ENCODE measurements at places on chromosomes 2 and 18.

DNA sequence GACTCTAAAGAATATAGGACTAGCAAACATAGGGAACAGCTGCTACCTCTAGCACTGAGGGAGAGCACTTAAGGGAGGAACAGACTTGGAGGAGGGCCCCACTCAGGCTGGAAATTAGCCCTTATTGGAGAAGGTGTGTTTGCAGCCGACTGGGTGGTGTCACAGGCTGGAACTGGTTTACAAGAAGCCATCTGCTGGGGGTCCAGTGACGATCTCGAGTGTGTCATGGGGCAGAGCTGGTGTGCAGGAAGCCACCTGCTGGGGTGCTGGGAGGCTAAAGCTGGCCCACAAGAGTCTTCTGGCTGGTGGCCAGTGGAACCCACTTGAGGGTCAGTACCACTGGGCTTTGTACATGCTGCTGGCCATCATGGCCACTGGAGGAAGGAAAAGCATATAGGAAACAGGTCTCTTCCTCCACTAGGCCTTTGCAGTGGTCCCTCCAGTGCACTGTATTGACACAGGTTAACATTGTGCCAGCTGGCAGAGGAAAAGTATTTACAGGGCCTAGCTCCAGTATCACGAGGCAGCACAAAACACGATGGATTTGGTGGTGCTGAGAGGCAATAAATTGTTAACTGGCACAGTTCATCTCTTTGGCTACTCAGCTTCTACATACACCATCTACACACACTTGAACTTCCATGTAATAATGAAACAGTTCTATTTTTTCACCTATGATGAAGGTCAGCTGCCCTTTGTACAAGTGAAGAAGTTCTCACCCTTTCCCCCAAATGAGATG, 43.6 kb downstream of the MAP3K20 start:
- DNase-seq, result no peak

- no peak for DNase-seq
Observed at GRCh38 chr2:65228263-65228750, 676 bp downstream of the ACTR2 start.

DNA sequence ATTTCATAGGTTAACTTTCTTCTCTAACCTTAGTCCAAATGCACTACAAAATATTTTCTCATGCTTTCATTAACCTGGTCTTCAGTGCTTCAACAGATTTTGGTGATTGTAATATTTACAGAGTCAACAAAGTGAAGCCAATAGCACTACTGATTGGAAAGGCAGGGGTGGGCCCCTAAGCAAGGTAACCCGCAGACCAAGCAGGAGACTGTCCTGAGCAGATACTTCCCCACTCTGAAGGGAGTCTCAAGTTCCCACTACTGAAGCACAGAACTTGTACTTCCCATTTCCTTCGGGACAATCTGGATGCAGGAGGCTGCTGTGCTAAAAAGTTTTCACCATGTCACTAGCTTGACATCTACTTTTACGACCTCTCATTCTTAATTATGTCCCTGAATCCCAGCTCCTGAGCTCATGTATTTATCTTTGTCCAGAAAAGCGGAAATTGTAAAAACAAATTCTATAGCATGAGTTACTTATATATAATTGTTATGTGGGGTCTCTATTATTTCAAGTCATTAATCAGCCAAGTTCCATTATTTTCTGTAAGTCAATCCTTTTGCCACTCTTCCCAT, 311.6 kb upstream of the REV1 start:
- DNase-seq, result no peak

DNA sequence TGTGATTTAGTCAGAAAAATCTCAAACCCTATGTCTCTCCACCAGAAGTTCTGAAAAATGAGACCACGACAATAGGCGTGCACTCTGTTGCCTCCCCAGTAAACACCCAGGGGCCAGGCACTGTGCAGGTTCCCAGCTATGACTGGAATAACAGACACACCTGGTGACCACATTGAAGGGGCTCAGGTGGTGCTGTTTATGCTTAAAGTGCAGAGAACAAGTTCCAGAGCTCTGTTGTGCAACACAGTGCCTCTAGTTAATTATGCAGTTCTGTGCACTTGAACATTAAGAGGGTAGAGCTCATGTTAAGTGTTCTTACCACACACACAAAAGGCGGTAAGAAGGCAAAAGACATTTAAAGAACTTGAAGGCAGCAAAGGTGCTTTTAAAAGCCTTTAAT, 52.6 kb upstream of the AFF3 start:
- no peak for DNase-seq

DNA sequence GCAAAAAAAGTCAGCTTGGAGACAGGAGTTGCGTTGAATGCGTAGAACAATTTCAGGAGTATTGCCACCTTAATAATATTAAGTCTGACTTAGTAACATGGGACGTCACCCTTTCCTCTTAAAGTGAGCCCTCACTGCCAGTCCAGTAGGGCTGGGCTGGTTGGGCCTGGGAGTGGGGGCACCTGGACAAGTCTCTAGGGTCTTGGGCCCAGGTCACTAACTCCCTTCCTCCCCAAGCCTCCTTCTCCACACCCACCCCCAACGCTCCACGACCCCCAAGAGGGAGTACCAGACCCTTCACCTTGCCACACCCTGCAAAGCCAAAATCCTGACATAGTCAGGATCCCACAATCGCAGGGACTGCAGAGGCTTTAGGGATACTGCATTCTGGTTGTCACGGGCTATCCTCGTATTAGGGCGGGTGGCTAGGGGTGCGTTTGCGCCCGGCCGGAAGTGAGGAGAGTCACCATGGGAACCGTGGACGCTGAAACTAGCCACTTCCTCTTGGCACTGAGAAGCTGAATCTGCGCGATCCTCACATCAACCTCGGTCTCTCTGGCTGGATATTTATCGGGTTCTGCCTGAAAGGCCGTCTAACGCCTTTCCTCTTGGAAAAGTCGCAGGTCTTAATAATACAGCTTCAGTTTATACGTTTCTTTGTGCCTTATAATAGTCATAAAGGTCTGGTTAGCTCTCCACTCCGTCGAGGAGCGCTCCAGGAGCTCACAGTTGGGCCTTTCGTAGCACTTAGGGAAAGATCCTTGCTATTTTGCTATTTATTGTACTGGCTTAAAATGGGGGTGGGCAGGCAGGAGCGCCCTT, 10.3 kb upstream of the CXXC1 start:
- peak; percentile 79 for DNase-seq

DNA sequence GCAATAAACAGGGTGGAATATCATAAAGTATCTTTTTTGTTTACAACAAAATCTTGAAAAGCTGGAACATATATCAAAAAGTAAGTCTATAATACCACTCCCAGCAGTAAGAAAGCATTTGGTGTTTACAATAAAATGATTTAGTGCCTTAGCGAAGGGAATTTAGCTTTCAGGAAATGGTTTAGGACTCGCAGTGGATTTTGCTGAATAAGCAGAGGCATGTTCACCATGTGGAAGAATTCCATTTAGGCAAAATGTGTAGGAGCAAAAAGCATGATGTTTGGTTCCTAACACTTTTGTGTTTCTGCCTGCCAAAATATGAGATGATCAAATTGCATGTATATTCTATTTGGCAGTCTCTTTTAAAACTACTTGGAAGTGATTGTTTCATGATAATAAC, 163.6 kb downstream of the AGPS start:
- DNase-seq, result no peak

GRCh38 chr18:46555213-46555612, 101.8 kb downstream of the LOXHD1 start:
- no peak for DNase-seq

GRCh38 chr2:185335879-185336278, 402.7 kb upstream of the FSIP2 start:
- no peak for DNase-seq

GRCh38 chr2:119960821-119961220, 52.1 kb upstream of the EPB41L5 start:
- peak; percentile 13 for DNase-seq

DNA sequence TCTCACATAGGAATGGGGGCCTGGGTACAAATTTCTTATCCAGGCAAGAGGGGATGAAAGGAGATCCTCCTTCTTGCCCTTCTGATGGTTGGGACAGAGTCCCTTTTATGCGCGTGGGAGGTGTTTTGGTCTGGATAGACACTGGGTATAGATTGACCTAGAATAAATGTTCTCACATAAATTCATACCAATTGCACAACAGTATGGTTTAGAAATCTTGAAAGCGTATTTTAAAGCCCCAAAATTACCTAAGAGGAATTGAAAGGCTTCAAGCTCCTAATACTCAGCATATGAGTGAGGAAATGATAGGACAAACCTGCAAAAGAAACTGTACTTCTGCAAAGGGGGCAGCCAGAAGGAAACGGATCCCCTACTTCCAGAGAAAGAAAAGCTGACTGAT, 2.6 kb upstream of the BCL2 start:
- DNase-seq, result no peak

DNA sequence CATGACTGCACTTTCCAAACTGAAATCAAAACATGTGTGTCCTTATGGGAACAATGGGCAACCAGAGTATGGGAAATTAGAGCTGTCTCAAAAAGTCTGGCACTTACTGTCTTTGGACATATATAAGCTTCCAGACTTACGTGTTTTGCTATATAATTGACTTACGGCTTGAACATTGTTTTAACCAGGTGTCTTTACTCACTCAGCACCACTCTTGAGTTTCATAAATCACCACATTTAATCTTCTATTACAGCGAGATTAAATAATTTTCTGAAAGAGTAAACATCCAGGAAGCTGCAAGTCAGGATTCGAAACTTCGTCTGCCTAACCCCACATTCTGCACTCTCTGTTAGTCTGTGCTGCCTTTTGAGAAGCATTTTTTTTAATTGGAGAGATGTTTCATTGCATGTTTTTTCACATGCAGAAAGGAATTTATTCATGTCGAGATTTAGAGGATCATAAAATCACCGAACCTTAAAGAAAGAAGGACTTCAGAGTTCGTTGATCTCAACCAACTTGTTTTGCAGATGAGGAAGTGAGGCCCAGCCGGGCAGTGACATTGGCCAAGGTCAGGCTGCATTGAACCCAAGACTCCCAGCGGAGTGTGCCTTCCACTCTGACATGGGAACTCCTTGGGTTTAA, 137.3 kb downstream of the SETBP1 start:
- DNase-seq, result no peak

DNA sequence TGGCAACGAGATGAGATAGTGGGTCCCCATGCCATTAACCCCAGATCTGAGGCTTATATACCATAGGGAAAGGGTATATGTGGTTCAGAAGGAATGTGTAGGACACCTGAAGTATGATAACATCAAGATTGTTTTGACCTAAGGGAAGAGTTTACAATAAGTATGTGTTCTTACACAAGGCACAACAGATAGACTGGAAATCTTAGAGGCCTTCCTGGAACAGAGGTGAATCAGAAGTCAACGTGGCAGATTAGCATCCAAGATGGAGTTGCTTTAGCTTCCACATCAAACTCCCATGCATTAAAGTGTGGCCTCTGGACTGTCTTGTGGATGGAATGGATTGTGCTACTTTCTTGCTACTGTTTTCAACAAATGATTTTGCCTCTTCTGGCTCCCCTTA, 116.6 kb upstream of the NT5C1B start:
- no peak for DNase-seq

DNA sequence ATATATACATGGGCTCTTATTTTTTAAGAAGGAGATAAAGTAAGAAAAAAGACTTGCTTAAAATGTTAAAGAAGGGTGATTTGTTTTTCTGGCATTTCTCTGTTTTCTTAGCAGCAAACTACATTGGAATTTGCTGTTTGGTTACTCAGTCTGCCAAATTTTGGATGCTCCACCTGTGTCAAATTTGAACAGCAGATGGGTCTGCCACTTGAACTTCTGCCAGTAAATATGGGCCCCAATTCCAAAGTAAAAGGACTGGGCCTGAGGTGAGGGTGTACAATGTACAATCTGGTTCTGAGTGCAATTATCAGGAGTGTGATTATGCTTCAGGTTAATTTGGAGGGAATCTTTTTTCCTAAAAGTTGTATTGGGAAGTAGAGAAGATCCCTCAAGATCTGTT, 794.5 kb downstream of the DSC3 start:
- DNase-seq, result no peak

- DNase-seq, result peak; percentile 87
Observed at GRCh38 chr18:3261373-3262233, at the start of gene MYL12B. TSS of gene MYL12B (plus strand) at chr18:3262133. CDS start at chr18:3272899, 10,766 bp downstream.

DNA sequence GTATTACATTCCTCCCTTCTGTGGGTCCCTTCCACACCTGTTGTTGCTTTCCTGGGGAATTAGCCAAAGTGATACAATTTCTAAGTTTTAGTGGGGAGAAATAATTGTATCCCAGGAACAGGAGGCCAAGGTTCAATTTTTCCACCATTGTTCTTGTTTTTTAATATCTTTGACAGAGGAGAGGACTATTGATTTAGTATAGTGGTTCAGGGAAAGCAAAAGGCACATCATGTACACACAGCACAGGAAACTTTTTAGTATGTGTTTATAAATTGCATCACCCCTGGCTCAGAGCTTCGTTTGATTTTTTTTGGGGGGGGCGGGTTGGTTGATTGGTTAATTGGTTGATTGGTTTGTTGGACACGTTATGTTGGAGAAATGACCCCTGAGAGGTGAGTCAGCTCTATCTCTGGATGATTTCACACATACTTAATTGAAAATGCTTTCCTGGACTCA, 431.6 kb downstream of the PID1 start:
- DNase-seq, result no peak

DNA sequence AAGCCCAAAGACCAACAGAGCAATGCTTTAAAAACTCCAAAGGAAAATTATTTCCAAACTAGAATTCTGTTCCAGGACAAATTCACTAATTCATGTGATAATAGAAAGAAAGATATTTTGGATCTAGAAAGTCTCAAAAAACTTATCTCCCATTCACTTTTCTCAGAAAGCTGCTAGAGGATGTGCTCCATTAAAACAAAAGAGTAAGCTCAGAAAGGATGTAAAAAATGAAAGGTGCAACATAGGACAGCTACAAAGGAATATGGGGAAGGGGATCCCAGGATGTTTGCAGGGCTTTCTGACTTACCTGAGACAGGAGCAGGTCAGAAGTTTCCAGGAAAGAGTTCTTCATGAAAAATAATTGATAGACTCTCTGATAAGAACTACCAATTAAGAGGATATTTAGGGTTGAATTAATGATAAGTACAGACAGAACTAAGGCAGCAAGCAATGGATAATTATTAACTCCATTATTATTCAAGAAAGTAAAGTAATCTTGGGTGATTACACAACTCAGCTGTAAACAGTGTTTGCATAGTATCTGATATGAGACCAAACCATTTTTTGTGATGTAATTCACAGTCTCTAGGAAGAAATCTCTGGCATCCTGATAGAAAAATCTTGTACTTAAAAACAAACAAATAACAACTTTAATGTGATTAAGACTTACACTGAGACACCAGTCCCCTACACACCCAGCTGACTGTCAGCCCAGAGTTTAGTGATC, 20.9 kb downstream of the LYG1 start:
- no peak for DNase-seq
